OCI-M1 (cell line): ENCODE measurements at places on chromosomes 1 and 21.
A peak's percentile ranks its signal among the peaks of the same experiment; 100 is the strongest.

DNA sequence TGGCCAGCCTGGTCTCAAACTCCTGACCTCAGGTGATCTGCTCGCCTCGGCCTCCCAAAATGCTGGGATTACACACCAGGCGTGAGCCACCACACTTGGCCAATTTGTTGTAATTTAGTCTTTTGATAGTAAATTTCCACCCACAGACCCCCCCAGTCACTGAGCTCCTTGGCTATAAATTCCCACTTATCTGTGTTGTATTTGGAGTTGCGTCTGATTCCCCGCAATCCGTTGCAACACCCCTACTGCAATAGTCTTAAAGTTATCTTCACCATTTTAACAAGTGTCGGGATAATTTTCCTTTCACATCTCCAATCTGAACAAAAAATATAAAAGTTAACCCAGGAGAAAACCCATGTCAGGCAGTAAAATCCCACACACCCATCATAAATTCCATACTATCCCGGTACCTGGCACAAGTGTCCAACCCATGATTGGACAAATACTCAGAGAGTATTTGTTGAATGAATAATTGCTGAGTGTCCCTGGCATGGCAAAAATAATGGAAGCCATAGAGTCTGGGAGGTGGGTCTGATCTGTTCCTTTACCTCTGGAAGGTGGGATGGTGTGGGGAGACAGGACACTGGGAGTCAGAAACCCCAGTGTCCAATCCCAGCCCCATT is 9.3 kb upstream of the CNR2 start:
- no peak for DNase-seq

DNA sequence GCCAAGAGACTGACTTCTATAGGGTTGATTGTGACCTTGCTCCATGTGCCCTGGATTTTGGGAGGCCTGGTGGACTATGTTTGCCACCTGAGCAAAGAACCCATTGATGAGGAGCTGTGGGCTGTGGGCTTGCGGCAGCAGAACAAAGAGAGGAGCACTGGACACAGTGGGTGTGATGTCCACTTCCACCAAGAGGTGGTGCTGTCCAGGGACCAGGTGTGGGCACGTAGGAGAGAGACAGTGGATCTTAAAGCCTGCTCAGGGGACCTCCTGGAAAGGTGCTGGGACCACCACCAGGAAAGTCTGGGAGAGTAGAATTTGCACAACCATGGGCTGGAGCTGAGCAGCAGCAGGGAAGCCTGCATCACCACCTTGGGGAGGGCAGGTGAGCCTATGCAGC is 106.7 kb upstream of the ETS2 start:
- no peak for DNase-seq

DNA sequence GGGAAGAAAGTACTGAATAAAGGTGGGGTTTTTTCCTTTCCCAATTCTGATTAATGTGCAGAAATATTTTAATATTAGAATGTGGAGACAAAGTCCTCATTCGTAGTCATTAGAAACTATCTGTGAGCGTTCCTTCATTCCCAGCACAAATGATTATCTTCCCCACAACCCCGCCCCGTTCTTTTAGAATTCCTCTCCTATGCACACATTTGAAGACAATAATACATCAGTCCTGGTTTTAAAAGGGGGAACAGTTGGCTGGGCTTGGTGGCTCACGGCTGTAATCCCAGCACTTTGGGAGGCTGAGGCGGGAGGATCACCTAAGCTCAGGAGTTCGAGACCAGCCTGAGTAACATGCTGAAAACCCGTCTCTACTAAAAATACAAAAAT is 876 bp downstream of the ALDH9A1 start:
- DNase-seq = no peak

- no peak for DNase-seq
These were observed 13.6 kb upstream of the TMPRSS2 start for GRCh38 chr21:41521489-41522027.

DNA sequence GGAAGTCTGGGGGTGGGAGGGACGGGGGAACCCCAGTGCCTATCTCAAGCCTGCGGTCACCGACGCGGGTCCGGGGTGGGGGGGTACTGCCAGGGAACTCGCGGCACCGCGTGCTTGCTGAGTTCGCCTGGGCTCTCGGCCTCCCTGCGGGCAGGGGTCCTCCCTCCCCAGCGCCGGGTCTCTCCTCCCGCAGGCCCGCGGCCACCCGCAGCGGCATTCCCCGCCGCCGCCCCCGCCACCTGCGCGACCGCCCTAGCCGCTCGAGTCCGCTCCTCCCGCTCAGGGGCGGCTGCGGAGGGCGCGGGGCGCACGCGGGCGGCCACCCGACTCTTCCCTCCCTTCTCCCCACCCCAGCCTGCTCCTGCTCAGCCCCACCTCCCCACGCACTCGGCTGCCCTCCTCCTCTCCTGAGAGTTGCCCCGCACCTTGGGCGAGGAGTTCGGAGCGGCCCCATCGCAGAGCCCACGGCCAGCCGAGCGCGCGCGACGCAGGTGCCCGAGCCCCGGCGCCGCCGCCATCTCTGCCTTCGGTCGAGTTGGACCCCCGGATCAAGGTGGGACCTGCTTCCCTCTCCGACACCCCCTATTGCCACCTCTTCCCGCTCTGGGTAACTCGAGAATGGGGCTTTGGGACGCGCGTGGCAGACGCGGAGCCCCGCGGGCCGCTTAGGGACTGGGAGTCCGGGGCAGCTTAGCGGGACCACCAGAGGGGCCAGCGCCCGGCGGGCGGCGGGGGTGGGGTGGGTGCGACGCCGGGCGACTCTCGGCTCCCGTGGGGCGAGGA is 105.0 kb downstream of the LEPR start:
- DNase-seq = peak; percentile 74

- DNase-seq = no peak
These were observed at the start of gene MCM3AP for GRCh38 chr21:46285206-46285661. Gene MCM3AP, minus strand, starts transcription at chr21:46285611. Its CDS starts 325 bp downstream, at chr21:46285286.

GRCh38 chr1:205826016-205826806 is 13.2 kb upstream of the SLC41A1 start:
- no peak for DNase-seq

- no peak for DNase-seq
These were observed 14.6 kb downstream of the KIF26B start for GRCh38 chr1:245169376-245169775.

GRCh38 chr1:25343872-25344271 is 5.7 kb downstream of the TMEM50A start:
- DNase-seq = no peak

GRCh38 chr1:18948048-18948912 is 8.2 kb downstream of the IFFO2 start:
- no peak for DNase-seq

- peak; percentile 92 for DNase-seq
These were observed 26.6 kb downstream of the PAFAH2 start for GRCh38 chr1:25971066-25971810.
